ENCODE measurements at places on chromosomes 13 and 19.

- no peak for DNase-seq
Measured at GRCh38 chr19:38234615-38235014, 10.6 kb upstream of the DPF1 start.

- DNase-seq, result no peak
Measured at GRCh38 chr13:110524541-110525257, 36.8 kb downstream of the RAB20 start.

DNA sequence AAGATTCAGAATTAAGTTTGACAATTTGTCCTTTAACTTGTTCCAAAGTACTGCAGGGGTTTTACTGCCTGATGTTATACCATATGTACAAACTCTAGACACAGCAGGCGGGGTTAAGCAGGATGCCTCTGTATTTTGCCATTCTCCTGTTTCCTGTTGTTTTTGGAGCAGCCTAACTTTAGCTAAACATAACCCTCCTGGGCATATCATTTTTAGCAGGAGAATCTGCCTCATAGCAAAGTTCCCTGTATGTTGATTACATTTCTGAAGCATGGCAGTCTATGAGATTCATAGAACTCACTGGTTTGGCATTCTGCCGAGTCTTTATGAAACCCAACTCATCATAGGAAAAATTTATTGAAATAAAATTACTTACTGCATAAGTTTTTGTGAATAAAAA lies 5.2 kb downstream of the LHFPL6 start:
- no peak for DNase-seq

- DNase-seq, result no peak
Measured at GRCh38 chr19:3132971-3133792, 2.7 kb upstream of the GNA15 start.

DNA sequence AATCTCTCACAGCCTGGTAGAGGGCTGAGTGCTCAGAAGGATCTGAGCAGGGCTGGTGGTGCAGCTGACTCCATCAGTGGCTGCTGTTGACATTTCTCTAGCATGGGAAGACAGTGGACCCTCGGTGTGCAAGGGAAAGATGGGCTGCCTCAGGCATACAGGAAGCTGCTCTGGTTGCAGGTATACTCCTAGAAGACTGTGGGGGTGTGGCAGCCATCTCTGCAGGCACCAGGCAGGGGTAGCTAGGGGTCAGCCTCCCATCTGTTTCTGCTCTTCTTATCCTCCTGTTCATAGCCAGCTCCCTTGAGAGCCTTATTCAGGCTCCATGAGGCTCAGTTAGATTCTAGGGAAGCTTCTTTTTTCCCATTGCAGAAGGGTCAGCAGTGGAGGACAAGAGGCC lies 475.5 kb downstream of the TSHZ3 start:
- DNase-seq, result no peak

- no peak for DNase-seq
Measured at GRCh38 chr19:1608359-1609102, 3.3 kb upstream of the UQCR11 start.

DNA sequence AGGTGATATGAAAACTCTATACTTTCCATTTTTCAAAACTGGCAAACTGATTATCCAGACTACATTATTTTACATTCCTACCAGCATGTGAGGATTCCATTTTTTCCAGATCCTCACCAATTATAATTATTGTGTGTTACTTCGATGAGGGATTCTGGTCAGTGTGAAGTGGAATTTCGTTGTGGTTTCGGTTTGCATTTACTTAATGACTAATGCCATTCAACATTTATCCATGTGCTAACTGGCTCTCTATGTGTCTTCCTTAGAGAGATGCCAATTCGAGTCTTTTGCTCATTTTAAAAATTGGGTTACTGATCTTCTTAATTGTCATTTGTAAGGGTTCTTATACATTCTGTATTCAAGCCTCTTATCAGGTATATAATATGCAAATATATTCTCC lies 1551.3 kb upstream of the MIR17HG start:
- no peak for DNase-seq

DNA sequence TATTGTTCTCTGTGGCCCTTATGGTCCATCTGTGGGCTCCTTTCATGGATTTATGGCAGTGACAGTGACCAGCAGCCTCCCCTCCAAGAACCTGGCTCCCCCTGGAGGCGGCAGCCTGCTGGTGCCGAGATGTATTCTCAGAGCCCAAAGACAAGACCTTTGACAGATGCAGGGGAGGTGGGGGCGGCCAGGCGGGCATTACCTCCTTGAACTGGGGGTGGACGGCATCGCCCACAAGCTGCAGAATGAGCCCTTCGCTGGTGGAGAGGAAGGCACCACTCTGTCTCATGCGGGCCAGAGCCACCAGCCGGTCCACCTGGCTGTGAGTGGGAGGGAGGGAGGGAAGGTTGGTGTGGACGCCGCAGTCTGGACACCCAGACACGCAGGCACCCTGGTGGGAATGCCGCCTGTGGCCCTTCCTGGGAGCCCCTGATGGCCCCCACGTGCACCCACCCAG lies 6.6 kb downstream of the ISOC2 start:
- DNase-seq, result peak; percentile 53

DNA sequence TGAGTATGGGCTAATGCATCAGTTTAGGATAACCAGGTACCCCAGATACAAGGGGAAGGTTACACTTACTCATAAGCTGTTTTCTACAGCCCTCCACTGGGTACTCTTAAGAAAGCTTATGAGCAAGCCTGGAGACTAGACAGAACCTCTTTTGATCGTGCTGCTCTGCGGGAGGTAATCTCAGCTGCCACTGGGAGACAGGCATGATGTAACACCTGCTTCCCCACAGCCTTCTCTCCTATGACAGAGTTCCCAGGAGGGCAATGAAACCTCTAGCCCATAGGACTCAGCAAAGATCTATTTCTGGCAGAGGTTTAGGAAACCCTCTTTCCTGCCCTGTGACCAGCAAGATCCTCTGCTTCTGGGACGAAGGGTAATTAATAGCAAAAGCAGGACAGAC lies 65.6 kb downstream of the WASF3 start:
- DNase-seq, result no peak

GRCh38 chr19:50639121-50640112 lies at the start of gene SYT3:
SYT3 (minus strand) TSS chr19:50639881; CDS start chr19:50637411, 2,470 bp downstream.
- peak; percentile 19 for DNase-seq
